ENCODE measurements at places on chromosomes 3 and 15. TPM values are rescaled to one million over a fixed set of nuclear protein-coding genes. Genes with fewer than 3 reads are reported as not detected.

The HRG gene
- 0.04 TPM for polyA plus RNA-seq

The ZMYND10 gene
- 25.5 TPM for polyA plus RNA-seq

The TMEM43 gene
- 68.6 TPM for polyA plus RNA-seq

The EEF1AKMT4 gene
- 3.0 TPM for polyA plus RNA-seq

The IQCB1 gene
- 34.6 TPM for polyA plus RNA-seq

The CLDN11 gene
- 5.6 TPM for polyA plus RNA-seq

The KLHL6 gene
- 1.5 TPM for polyA plus RNA-seq

The RARRES1 gene
- 72.2 TPM for polyA plus RNA-seq

The GAP43 gene
- polyA plus RNA-seq: 0.38 TPM

The RPP14 gene
- polyA plus RNA-seq: 20.9 TPM

The ROPN1 gene
- polyA plus RNA-seq: 0.21 TPM

The PARP15 gene
- 1.2 TPM for polyA plus RNA-seq

The ACKR4 gene
- 2.5 TPM for polyA plus RNA-seq

The SEMA3G gene
- 6.3 TPM for polyA plus RNA-seq

The TM4SF4 gene
- polyA plus RNA-seq: not detected

The CX3CR1 gene
- polyA plus RNA-seq: 4.2 TPM

The CTXND1 gene
- 23.6 TPM for polyA plus RNA-seq

The EIF3J gene
- 99.1 TPM for polyA plus RNA-seq

The OCA2 gene
- 13.2 TPM for polyA plus RNA-seq

The HYKK gene
- polyA plus RNA-seq: 5.2 TPM

The DPPA2 gene
- polyA plus RNA-seq: not detected

The ISLR2 gene
- 7.3 TPM for polyA plus RNA-seq

The WDR53 gene
- 12.8 TPM for polyA plus RNA-seq

Data from left lung (tissue), 14 donors.